SJSA1 (cell line): ENCODE measurements at places on chromosomes 3 and 15. TPM values are rescaled to one million over a fixed set of nuclear protein-coding genes. Genes with fewer than 3 reads are reported as not detected.
A peak's percentile ranks its signal among the peaks of the same experiment; 100 is the strongest.

- H3K4me3 ChIP-seq: no peak overlapping the region
- no peak overlapping the region for H3K27ac ChIP-seq
- no peaks in the 10 kb centered on the region for H3K27me3 ChIP-seq
Measured at GRCh38 chr3:155292133-155292532, 1.4 kb downstream of the STRIT1 start.

CHL1 gene
- total RNA-seq: not detected in 2 replicates

XYLB gene
- total RNA-seq: 0.66 and 3.0 TPM in 2 replicates

- H3K27me3 ChIP-seq: no peaks in the 10 kb centered on the region; the same call in 1 of the 2 replicates
- no peak overlapping the region for H3K4me3 ChIP-seq
- no peaks in the 10 kb centered on the region for H3K36me3 ChIP-seq
- H3K27ac ChIP-seq: no peak overlapping the region
- DNase-seq: peak; percentile 52
Measured at GRCh38 chr3:193572426-193572908, 17.8 kb upstream of the ATP13A4 start.
